ENCODE measurements at places on chromosomes 1 and 21.

DNA sequence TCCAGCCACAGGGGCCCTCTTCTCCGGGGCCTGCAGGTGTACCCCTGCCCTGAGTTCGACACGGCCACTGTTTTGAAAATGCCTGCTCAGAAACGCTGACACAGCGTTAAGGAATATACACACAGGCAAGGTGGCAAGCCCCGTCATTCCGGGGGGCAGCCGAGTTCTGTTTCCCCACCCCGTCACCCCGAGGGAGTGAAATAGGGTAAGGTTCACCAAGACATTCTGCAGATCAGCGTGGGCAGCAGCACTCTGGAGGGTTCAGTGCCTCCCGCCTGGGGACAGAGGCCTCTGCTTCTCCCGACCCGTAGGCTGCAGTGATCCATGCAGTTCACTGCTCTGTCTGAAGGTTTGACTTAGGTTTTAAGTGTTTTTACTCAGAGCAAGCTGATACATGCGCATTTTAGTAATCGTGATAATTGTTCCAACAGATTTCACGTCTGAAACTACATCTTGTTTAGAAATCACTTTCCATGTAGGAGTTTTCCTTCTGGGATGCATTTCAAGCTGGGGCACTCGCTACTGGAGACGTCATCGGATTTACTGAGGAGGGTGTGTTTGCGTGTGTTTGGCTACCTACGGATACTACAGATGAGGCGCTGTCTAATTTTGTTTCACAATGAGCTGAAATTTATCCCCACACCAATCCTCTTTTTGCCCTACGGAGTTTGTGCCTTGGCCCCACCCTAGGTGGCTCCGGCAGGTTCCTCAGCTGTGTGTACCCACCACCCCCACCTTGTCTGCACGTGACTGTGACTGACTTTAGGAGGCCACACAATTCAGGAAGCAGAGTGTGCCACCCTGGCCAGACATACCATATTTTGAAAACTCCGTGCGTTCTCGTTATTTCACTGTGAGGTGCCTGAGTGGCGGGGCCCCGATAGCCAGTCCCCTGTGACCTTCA is 63.5 kb downstream of the AGPAT3 start:
- H3K4me1 ChIP-seq = no peaks in the 10 kb centered on the region
- no peak overlapping the region for H3K27ac ChIP-seq
- no peaks in the 10 kb centered on the region for H3K27me3 ChIP-seq
- H3K4me3 ChIP-seq = no peak overlapping the region

DNA sequence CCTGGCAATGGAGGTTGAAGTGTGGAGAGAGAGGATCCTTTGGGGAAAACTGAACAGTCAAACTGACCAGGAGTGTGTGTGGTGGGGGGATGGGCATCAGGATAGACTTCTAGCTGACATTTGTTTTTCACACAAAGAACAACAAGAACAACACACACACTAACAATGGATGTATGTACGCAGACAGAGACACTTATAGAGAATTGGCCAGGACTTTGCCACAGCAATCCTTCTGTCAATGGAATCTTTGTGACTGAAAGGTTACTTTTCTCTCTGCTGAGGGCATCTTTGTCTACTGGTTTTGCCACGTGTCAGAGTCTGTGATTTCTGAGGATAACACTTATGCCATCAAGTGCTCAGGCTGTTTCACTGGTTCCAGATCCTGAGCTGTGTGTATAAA is 12.4 kb upstream of the FCGR2A start:
- H3K27ac ChIP-seq = no peak overlapping the region
- no peak overlapping the region for H3K4me3 ChIP-seq
- DNase-seq = no peak
- no peaks in the 10 kb centered on the region for H3K36me3 ChIP-seq
- H3K27me3 ChIP-seq = no peaks in the 10 kb centered on the region

DNA sequence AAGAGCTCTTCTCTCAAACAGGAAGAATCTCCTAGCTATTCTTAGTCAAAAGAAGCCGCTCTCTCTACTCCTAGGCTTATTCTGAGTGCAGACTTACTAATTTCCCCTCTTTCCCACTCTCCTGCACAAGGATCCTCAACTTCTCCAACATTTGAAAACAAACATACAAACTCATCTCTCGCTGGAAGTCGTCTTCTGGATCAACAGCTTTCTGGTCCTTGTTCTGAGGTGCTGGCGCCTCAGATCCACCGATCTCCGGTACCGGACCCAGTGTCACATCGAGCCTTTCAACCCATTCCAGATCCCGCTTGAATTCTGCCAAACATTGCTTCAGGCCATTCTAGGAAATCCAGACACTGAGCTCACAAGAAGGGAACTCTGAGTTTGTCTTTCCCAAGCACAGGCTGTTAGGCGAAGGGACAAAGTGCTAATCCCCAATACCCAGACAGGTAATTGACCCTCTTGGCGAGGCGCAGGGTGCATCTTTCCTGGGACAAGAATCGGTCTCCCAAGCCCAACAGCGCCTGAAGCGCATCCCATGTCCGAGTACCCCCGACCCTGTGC is 696 bp downstream of the EBNA1BP2 start:
- H3K27ac ChIP-seq = peak overlapping the region; percentile 65
- peak overlapping the region; percentile 98 for H3K4me3 ChIP-seq
- H3K4me1 ChIP-seq = peaks cover 7% of the 10 kb centered on the region

DNA sequence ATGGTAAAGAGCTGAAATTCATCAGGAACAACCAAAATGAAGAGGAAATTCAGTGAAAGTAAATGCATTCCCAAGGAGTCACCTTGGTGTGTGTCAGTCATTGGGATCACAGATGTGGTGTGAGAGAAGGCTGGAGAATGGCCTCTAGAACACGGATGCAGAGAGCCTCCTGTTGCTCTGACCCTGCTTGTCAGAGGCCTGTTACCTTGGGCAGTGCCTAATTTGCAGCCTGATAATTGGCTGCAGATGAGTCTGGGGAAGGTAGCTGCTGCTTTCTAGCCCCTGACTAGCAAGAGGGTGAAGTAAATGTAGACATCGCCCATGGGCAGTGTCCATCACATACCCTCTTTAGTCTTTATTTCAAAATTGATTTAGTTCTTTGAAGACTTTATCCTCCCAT is 3.3 kb downstream of the GCSAML start:
- no peak overlapping the region for H3K4me3 ChIP-seq
- no peaks in the 10 kb centered on the region for H3K4me1 ChIP-seq
- H3K27me3 ChIP-seq = no peaks in the 10 kb centered on the region
- no peaks in the 10 kb centered on the region for H3K36me3 ChIP-seq
- no peak for DNase-seq

DNA sequence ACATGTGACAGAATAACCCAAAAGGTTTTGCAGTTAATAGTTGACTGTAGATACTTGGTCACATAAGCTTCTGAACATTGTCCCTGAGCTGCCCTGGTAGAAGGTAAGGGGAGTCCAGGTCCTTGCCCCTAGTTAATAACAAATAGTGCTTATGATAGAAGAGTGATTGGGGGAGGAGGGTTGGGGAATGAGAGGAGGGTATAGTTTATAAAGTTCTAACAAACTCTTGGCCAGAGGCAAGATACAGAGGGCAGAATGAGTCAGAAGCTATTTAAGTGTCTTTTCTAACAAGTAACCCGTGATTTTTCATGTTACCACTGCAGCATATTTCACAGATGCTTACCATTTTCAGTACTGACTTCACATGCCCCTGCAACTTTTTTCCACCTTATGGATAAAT is 26.7 kb upstream of the MYOCOS start:
- DNase-seq = no peak
- peaks cover 23% of the 10 kb centered on the region for H3K36me3 ChIP-seq
- H3K4me1 ChIP-seq = no peaks in the 10 kb centered on the region
- H3K27me3 ChIP-seq = no peaks in the 10 kb centered on the region
- H3K4me3 ChIP-seq = no peak overlapping the region
- no peak overlapping the region for H3K27ac ChIP-seq

DNA sequence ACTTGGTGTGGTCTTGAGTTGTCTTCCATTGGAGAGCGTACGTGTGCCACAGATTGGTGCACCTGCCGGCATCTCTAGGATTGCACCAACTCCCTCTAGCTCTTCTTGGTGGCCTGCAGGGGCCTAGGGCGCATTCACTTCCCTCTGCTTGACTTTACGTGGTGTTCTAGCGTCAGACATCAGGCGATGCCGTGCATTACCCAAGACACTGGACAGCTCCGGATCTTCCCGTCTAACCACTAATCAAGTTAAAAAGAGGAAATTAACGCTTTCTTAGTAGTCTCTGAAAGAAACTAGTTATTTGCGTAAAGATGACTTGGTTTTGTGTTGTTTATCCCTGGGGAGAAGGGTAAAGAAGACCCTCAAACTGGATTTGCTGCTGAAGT is 510 bp upstream of the IL10RB start:
- no peak for DNase-seq
- no peaks in the 10 kb centered on the region for H3K27me3 ChIP-seq
- H3K36me3 ChIP-seq = no peaks in the 10 kb centered on the region
- peaks cover 15% of the 10 kb centered on the region for H3K4me1 ChIP-seq
- H3K27ac ChIP-seq = no peak overlapping the region

DNA sequence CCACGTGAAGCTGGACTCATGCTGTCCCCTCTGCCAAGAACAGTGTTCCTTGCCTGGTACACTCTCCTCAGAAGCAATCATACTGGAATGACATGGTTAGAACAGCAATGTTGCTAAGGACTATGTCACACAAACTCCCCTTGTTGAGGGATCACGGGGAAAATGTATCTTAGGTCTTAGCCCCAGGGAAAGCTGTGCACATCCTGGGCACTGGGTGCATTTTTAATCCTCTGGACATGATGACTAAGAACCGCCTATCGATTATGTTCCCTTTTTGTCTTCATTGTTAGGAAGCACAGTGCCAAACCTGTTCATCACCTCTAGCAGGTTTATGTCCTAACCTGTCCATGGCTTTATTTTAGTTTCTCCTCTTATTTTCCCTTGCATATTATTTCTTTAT is 115.1 kb downstream of the HIVEP3 start:
- H3K27ac ChIP-seq = no peak overlapping the region
- H3K4me1 ChIP-seq = peaks cover 23% of the 10 kb centered on the region
- no peak overlapping the region for H3K4me3 ChIP-seq
- no peak for DNase-seq
- no peaks in the 10 kb centered on the region for H3K36me3 ChIP-seq
- H3K27me3 ChIP-seq = no peaks in the 10 kb centered on the region

DNA sequence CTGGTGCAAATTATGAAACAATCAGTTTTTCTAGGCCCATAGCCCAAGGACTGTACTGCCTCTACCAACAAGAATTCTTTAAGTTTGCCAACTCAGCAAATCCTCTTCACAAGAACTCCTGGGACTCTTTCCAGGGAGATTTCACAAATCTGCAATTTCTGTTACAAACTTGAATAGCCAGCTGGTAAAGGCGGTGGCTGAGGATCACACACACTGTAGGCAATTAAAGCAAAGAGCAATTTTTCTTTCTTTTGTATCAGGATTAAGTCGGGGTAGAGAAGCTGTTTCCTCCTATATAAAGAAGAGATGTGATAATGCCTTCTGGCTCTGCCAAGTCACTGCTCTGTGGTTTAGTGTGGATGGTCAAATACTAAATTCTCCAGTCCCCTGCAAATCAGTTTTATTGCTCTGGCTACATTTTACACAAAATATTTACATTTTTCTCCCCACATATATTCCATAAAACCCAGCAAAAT is 1.7 kb downstream of the ALDH9A1 start:
- H3K36me3 ChIP-seq = no peaks in the 10 kb centered on the region
- H3K4me3 ChIP-seq = peak overlapping the region; percentile 92
- no peak overlapping the region for H3K27ac ChIP-seq
- peaks cover 23% of the 10 kb centered on the region for H3K4me1 ChIP-seq

DNA sequence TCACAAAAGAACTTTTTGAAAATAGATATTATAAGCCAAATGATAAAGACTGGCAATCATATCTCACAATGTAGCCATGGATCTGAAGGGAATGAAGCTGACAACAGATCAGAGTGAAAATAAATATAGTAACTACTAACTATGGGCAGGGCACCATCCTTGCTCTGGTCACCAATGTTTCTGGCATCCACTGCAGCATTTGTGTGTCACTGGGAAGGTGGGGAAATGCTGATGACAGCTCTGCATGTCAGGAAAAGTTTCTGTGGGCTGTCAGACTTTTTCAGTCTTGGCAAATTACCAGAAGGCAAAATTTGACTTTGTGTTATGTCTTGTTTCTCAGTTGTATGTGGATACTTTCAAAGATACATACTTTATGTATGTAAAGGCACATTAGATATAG is 195.6 kb downstream of the ZNF326 start:
- H3K36me3 ChIP-seq = no peaks in the 10 kb centered on the region
- H3K27ac ChIP-seq = no peak overlapping the region

DNA sequence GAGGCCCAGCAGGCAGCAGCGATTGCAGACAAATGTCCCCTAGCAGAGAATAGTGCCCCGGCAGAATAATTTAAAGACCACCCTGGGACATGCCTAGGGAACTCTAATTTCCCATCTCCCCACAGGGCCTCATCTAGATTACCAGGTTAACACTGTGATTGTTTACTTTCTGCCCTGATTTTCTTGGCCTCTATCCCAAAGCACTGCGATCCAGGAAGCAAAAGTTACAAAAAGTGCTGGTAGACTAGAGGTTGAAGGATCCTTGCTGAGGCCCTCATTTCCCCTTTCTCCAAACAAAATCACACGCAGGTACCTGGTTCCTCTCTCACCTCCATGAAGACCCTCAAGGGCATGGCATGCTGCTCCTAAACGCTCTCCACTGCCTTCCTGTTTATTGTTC is 229.7 kb downstream of the C1orf94 start:
- peaks cover 15% of the 10 kb centered on the region for H3K27me3 ChIP-seq
- H3K4me3 ChIP-seq = no peak overlapping the region
- no peaks in the 10 kb centered on the region for H3K4me1 ChIP-seq
- no peak for DNase-seq

DNA sequence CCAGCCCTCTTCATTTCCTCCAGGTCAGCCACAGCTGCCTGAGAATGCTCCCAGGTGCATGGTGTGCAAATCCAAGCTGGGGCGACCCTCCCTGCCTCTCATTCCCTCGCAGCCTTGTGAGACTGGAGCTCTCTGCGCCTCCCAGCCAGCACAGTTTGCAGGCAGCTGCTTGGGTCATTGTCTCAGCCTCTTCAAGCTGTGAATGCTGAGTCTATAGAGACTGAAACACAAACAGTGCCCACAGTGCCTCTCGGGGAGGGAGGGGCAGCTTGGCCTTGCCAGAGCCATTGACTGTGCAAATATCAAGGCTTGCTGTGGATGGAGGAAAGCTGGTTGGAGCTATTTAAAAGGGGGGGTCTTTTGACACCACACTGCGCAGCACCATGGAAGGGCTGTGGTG is 10.6 kb downstream of the PLXNA2 start:
- no peaks in the 10 kb centered on the region for H3K4me1 ChIP-seq
- H3K36me3 ChIP-seq = no peaks in the 10 kb centered on the region
- no peak overlapping the region for H3K4me3 ChIP-seq
- H3K27me3 ChIP-seq = peaks cover 33% of the 10 kb centered on the region

DNA sequence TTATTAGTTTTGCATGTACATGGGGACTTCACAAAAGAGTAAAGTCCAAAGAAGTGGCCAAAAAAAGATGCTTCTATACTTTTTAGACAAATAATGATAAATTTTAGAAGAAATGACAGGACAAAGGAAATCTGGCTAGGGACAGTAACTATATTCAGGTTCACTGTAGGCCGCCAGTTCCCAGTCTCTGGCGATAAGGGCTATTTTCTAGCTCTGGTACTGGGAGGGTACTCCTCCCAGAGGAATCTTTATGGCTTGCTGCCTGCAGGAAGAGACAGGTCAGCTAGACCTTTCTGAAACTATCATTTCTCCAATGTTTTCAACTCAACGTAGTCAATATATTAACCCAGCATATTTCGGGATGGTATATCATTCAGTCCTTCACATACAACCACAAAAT is 37.5 kb upstream of the RGS2 start:
- H3K27ac ChIP-seq = no peak overlapping the region
- no peaks in the 10 kb centered on the region for H3K4me1 ChIP-seq
- H3K4me3 ChIP-seq = no peak overlapping the region
- no peaks in the 10 kb centered on the region for H3K36me3 ChIP-seq
